NAMALWA (cell line): ENCODE measurements at places on chromosomes 6 and 20.

DNA sequence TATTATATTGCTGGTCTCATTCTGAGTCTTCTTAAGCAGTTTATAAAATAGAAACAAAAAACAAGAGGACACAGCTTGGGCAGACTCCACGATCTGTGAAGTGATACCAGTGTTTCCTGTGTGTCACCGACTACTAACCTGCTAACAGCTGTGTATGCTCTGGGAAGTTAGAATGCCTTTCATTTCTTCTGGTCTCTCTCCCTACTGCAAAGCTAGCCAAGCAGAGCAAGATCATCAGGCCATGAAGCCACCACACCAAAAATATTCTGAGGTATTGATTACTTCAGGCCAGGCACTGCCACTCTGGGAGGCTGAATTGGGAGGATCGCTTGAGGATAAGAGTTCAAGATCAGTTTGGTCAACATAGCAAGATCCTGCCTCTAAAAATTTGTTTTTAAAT is 46.9 kb upstream of the SMIM29 start:
- peak; percentile 79 for DNase-seq

DNA sequence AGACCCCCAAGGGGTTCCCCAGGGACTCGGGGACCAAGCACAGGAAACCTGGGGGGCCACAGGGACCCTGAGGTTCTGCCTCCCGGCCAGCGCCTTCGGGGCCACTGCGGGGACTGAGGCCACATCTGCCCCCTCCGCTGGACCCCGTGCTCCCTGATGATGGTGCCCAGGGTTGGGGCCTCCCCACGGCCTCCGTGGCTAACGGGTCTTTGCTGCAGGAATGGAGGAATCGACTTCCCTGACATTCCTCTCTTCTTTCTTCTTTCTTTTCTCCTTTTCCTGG is 330.2 kb downstream of the TAF4 start:
- DNase-seq: no peak

- peak; percentile 66 for DNase-seq
Observed at GRCh38 chr6:116971959-116972358, 94.9 kb downstream of the RFX6 start.

DNA sequence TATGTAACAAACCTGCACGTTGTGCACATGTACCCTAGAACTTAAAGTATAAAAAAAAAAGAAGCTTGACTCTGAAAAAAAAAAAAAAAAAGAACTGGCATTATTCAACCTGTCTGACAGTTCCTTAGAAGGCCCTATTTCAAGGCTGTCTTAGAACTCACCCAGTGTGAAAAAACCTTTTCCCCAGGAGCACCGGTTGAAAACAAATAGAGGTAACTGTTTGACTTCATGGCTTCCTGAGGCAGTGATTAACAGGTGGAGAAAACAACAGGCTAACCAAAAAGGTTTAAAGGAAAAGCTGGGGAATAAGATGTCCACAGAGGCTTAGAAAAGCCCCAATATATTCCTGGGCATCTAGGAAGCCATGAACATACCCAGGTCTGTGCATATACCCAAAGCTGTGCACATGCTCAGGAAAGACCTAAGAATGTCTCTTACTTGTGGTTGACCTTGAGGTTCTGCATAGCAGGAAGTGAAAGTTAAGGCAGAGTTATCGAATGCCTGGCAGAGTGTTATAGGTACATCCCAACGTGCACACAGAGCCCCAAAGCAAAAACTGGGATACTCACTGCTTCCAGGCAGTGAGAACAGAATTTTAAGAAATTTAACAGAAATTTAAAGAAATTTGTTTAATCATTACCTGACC is 7.0 kb downstream of the UQCC1 start:
- peak; percentile 71 for DNase-seq

GRCh38 chr20:41172296-41173140 is 35.2 kb downstream of the PLCG1 start:
- DNase-seq: no peak

DNA sequence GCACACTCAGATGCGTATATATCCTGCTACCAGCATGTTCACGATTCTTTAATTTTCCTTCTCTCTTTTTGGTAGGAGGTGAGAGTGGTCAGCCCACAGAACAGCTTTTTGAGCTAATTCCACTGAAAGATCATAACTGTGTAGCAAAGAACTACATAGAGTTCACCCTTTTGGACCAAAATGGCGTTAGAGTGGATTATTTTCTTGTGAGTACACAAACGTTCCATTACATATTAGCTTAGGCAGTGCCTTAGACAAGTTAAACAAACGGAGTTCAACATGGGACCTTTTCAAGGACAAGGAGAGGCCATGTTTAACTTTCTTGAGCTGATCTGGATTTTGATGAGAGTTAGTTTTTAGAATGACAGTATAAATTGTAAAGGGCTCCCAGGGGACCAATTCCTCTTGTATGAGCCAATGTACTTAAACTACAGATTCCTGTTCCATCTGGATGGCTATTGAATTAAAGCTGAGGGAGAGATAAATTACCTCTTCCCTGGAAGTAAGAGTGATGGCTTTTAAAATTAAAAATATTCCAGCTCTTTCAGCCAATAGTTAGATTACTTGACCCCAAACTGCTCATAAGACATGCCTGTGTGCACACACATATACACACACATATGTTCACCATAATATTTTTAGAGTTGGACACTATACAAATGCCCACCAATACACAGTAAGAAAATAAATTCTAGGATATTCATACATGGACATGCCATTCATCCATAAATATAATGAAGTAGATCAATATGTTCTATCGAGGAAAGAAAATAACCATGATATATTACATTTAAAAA is 25.6 kb upstream of the ARMH2 start:
- no peak for DNase-seq

DNA sequence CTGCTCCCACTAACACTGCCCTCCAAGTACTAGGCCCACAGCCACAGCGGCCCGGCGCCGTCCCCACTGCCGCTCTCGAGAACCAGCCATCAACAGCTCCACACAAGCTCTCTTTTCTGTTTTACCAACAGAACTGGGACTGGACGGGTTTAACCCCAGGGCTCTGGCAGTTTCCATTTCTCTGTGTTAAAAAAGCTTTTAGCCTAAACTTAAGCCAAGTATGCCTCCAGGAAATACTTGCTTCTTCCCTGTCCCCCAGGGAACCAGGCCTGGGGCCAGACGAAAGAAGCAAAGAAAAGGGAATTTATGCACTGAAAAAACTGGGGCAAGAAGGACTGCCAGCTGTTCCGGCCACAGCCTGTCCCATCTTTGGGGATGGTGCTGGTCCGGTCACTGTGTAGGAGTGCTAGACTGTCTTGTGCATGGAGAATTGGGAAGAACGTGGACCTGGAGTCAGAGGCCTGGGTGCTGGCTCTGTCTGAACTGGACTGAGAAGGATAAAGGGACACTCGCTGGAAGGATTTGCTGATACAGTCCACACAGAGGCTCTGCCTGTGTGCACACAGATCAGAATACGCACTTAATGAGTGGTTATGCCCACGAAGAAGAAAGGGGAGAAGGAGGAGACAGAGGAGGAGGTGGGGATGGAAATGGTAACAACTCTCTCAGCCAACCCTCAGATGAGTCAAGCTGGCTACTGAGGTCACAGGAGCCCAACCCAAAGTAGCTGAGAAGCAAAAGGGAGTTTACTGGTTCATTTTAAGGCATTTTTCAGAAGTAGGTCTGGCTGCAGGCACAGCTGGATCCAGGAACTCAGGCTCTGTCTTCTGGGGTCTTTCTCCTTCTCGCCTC is 254.4 kb upstream of the PMEPA1 start:
- no peak for DNase-seq

DNA sequence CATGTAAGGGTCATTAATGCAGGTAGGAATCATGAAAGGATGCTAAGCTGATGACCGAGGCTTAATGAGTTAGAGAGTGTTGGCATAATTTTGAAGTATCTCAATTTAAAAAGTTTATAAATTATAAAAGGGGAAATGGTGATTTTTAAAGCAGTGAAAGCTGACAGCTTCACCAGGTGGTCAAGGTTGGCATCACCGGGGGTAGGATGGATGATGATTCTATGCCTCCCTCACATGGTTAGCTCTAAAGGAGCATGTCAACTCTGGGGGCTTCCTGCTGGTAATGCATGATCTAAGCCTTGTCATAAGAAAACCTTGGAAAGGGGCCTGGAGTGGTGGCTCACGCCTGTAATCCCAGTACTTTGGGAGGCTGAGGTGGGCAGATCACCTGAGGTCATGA is 89.2 kb upstream of the MARCKS start:
- no peak for DNase-seq

- peak; percentile 45 for DNase-seq
Observed at GRCh38 chr6:44250718-44251123, 3.8 kb downstream of the HSP90AB1 start.

DNA sequence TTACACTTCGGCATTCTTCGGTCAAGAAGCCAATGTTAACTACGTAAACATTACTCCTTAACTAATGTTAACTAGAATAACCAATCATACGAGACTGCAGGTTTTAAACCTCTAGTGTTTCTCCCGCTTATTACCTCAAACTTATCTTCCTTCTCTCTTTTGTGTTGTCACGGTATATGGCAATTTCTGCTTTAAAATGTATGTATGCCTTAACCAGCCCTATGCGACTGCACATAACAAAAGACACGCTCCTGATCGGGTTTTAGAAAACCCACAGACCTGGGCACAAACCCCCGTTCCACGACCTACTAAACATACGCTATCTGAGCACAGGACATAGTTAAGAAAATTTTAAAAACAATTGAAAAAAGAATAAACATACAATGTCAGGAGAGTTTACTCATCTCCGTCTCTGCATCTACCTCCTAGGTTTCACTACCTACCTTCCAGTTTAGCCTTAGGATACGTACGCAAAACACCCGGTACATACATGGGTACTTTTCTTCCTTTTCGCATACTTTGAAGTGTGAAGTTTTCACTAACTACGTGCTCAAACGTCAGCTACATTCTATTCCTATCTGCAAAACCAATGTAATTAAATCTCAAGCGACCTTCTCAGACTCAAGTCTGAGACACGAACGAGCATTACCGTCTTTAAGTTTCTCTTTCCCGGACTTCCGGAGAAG is 1.1 kb downstream of the CD164 start:
- DNase-seq: peak; percentile 76

DNA sequence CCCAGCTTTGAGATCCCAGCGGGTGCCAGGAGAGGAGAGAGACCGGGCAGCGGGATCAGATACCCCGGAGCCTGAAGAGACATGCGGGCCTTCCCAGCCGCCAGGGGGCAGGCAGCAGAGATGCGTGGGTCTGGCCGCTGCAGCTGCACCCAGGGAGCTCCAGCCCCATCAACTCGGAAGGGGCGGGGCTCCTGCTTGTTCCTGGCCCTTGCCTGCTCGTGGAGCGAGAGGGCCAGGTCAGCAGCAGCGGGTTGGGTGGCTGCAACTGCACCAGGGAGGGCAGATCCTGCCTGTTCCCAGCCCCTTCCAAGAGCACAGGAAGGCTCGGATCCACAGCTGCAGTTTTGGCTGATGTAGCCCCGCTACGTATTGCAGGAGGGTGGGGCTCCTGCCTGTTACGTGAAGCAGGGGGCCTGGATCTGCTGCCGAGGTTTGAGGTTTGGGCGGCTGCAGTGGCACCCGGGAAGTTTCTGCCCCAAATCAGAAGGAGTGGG is 532.8 kb downstream of the RFPL4B start:
- DNase-seq: peak; percentile 41

GRCh38 chr6:67003844-67004243 is 1296.8 kb upstream of the EYS start:
- DNase-seq: no peak

GRCh38 chr6:29965873-29966601 is 23.7 kb downstream of the HLA-A start:
- peak; percentile 83 for DNase-seq

- DNase-seq: peak; percentile 54
Observed at GRCh38 chr20:51380401-51381385, 161.8 kb downstream of the NFATC2 start.

GRCh38 chr20:60200305-60200918 is 242.2 kb downstream of the CDH26 start:
- no peak for DNase-seq

DNA sequence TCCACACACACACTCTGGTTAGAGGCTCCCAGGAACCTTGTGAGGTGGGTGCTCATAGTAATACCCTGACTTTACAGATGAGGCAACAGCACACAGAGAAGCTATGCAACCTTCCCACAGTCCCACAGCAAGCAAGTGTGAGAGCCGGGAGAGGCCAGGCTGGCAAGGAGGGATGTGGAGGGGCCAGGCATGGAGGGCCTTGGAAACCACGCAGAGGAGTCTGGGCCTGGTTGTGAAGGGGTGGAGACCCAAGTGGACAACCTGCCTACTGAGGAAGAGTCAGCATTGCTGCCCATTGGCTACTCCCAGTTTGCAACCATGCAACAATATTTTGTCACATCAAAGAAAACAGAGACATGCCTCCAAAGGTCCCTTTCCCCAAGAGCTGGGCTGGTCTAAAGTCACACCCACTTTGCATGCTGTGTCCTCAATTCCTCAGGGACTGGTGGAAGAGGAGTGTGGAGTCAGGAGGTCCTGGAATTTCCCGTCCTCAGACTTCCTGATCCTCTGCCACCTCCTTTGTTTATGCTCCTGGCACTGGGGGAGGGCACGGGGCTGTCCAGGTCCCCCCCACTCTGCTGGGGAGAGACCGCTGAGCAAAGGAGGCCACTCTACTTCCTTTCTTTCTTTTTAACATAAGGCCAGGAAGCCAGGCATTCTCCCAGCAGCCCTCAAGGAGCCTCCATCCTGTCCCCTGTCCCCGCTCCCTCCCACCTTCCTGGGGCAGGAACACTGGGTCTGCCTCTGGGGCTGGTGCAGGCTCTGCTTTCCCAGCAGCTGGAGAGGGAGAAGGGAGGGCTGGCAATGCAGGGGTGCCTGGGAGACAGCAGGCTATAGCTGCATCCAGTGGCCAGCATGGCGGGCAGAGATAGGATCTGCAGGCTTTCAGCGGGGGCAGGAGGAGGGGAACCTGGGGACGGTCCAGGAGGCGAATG is 68.3 kb downstream of the NOL4L start:
- no peak for DNase-seq

DNA sequence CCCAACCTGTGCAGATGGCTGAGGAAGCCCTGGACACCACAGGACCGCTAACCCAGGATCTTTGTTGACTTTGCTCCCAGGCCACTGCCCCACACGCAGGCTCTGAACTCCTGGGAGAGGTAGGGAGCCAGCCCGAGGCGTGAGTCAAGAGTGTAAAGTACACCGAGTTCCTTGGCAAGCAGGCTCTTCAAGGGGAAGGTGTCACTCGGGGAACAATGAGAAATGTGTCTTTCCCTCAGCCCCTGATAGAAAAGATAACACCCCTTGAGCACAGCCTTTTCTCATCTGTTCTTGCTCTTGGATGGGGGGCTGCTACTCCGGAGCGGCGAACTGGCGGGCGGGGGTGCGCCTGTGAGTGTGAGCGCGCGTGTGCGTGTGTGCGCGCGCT is 472 bp upstream of the EDN3 start:
- DNase-seq: no peak

- DNase-seq: no peak
Observed at GRCh38 chr20:50187403-50188051, 3.1 kb upstream of the CEBPB start.

- no peak for DNase-seq
Observed at GRCh38 chr6:52134011-52134410, 46.6 kb upstream of the PKHD1 start.

GRCh38 chr6:100288311-100288710 is 176.4 kb downstream of the SIM1 start:
- no peak for DNase-seq

DNA sequence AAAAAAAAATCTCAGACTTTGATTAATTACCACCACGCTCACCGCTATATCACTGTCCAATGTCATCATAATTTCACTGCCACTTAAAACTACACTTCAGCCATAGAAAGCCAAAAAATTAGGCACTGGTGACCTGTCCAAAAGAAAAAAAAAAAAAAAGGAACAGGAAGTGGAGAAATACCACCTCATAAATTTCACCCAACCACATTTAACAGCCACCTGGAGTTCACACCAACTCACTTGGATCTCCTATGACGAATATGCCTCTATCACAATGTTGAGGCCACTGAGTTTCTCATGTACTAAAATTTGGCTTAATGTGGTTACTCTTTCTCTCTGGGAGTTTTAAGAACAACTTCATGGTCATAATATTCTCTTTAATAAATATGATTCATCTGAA is 237.5 kb upstream of the RSPO3 start:
- DNase-seq: no peak
